Panc1 (cell line): ENCODE measurements at places on chromosomes 2 and 18. TPM values are rescaled to one million over a fixed set of nuclear protein-coding genes. Genes with fewer than 3 reads are reported as not detected.
A peak's percentile ranks its signal among the peaks of the same experiment; 100 is the strongest.

The LONRF2 gene
- 12.9 TPM for total RNA-seq

The MROH2A gene
- not detected for total RNA-seq

The MYOM1 gene
- total RNA-seq: 0.92 TPM

The SIGLEC15 gene
- 0.23 TPM for total RNA-seq

The KCTD18 gene
- total RNA-seq: 14.7 TPM

The FLACC1 gene
- 0.39 TPM for total RNA-seq

The MITD1 gene
- total RNA-seq: 36.0 TPM

The RTP5 gene
- total RNA-seq: not detected

The GAREM1 gene
- total RNA-seq: 4.7 TPM

The OTOS gene
- total RNA-seq: not detected

The GALNT13 gene
- not detected for total RNA-seq

The DAPL1 gene
- not detected for total RNA-seq

The LHCGR gene
- total RNA-seq: not detected

- DNase-seq: no peak
These were observed at the start of gene GAREM2 for GRCh38 chr2:26172871-26173775. TSS of gene GAREM2 (plus strand) at chr2:26173088. CDS start at chr2:26173221, 133 bp downstream.

- DNase-seq: no peak
These were observed 67.8 kb upstream of the DSC1 start for GRCh38 chr18:31230495-31230894.

DNA sequence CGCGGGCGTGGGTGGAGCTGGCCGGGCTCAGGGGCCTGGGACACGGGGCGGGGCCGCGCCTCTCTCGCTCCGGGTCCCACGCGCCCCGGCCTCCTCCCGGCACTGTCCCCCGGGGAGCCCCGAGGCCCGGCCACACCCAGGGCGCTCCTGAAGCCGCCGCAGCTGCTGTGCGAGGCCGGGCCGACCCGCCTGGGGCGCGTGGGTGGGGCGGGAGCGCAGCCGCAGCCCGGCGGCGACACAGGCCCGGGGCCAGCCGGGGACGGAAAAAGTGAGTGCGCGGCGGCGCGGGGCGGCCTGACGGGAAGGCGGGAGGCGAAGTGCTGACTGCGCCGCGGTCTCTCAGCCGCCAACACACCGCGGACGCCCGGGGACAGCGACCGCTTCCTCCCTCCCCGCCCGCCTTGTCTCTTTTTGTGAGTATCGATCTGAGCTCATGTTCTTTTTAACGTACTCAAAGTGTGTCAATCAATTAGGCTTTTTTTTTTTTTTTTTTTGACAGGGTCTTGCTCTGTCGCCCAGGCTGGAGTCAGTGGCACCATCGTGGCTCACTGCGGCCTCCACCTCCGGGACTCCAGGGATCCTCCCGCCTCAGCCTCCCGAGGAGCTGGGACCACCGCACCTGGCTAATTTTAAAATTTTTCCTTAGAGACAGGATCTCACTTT is 14.5 kb downstream of the PDCD1 start:
- no peak for DNase-seq

DNA sequence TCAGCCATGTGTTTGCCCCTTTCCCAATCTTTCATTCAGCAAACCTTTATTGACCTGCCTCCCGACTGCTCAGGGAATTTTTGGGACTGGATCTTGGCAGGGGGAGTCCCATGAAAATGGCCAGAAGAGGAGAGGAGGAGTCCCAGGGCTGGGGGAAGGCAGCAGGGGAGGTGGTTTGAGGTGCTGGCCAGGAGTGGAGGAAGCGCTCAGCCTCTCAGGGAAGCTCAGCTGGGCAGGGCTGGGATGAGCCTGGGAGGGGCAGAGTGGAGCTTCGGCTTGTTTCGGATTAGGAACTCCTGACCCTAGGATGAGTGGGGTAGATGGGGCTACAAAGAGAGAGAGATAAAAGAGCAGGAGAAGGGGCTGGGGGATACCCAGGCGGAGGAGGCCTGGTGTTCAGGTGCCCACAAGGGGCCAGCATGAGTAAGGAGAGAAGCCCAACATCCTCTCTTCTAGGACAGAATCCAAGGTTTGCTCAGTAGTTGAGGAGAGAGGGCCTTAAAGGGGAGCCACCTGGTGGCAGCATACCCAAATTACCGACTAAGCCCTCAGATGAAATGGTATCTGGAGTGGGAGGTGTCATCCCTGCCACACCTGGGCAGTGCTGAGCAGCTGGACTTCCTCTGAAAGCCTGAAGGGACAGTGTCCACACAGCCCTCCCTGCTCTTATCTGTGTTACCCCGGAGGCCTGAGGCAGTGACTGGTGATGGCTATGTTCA is 91.1 kb downstream of the INHBB start:
- DNase-seq: peak; percentile 25

DNA sequence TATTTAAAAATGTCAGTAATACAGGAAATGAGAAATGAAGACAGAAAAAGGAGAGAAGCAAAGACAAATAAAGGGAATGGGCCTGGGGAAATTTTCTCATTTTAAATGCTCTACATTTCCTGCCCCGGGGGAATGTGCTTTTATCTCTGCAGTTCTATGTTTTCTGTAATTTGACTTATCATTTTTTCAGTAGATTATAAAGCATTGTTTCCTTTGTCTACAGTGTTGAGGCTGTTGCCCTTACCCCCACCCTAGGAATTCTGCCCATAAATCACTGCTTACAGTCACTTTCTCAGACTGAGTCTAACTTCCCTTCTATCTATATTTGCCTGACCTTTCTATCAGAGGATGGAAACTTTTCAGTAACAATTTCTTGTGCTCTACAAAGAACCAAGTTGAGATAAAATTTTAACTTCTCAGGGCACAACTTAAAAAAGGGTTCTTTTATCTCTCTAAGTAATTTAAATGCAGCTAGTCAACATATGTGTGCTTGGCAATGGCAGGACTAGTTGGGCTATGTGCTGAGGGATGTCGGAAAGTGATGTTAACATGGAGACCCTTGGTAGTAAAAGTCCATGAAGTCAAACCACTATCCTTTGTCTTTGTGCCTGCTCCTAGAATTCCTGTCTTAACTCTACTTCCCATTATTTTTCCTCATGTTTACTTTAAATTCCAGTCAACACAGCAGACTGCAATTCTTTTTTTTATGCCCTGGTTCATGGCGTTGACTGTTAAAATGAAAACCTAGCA is 146.5 kb upstream of the MMADHC start:
- no peak for DNase-seq

- no peak for DNase-seq
These were observed 313.2 kb upstream of the ETAA1 start for GRCh38 chr2:67083951-67084350.

GRCh38 chr18:44826418-44827259 is 146.0 kb downstream of the SETBP1 start:
- no peak for DNase-seq

GRCh38 chr2:232761301-232761907 is 15.0 kb downstream of the KCNJ13 start:
- peak; percentile 4 for DNase-seq

- no peak for DNase-seq
These were observed 51.4 kb downstream of the OSBPL1A start for GRCh38 chr18:24346254-24346653.

DNA sequence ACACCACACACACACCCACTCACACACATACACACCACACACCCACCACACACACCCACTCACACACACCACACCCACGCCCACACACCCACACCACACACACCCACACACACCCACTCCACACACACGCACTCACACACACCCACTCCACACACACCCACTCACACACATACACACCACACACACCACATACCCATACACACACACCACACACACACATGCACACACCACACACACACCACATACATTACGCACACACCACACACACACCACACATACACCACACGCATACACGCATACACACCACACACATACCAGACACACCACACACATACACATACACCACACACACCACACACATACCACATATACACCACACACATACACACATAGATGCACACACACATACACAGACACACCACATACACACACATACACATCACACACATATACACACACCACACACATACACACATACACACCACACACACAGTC is 37.9 kb downstream of the MCFD2 start:
- DNase-seq: no peak

DNA sequence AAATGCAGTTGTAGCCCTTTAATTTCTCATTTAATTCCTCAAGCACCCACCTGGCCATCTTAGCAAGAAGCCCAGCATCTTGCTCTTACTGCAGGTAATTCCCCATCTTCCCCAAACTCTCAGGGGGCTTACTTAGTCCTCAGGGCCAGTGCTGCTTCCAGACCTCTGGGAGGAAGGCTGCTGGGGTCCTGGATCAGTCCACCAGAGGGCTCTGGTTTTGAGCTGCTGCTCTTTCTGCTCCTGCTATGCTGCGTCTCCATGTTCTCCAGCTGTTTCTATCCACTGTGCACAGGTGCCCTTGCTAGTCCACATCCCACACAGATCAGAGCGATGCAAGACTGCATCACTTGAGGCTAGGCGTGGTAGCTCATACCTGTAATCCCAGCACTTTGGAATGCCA is 34.5 kb upstream of the TMEM87B start:
- DNase-seq: no peak

GRCh38 chr2:230872968-230873660 is 8.4 kb downstream of the ITM2C start:
- DNase-seq: no peak

DNA sequence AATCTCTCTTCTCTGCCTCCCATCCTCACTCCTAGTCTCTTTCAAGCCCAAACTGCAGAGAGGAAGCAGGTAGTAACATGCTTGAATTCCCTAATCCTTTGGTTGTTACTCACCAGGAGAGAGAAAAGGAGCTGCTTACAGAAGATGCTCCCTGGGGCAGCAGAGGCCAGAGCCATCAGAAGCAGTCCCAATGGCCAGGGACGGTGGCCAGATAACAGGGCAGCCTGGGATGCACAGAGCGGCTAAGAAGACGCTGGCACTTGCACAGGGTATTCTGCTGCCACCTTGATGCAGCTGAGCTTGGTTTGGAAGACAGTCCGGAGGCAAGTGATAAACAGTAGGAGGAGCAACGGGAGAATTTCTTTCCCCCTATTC is 250 bp downstream of the DSC1 start:
- no peak for DNase-seq

DNA sequence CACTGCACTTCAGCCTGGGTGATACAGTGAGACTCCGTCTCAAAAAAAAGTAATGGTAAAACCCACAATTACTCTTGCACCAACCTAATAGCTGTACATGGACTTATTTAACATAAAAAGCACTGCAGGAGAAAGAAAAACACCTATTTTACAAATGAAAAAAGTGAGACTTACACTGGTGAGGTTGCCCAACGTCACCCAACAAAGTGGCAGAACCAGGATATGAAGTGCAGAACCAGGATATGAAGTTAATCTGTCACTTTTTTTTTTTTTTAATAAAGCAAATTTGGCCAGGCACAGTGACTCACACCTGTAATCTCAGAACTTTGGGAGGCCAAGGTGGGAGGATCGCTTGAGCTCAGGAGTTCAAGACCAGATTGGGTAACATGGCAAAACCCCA is 13.5 kb upstream of the STK17B start:
- DNase-seq: no peak

DNA sequence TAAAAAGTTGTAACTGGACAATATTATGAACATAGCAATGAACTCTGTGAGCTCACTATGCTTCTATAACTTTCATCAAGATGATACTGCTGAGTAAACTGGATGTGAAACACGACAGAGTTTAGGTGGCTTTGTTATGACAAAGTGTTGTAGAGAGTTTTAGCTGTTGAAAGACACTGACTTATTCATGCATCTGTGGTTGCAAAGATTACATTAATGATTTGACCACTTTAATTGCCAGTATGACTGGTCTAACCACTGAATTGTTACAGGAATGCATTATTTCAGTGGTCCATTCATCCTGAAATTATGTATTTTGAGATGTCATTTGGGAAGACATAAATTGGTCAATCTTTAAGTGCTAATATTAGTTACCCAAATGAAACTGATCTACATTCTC is 117.9 kb downstream of the SPHKAP start:
- no peak for DNase-seq

DNA sequence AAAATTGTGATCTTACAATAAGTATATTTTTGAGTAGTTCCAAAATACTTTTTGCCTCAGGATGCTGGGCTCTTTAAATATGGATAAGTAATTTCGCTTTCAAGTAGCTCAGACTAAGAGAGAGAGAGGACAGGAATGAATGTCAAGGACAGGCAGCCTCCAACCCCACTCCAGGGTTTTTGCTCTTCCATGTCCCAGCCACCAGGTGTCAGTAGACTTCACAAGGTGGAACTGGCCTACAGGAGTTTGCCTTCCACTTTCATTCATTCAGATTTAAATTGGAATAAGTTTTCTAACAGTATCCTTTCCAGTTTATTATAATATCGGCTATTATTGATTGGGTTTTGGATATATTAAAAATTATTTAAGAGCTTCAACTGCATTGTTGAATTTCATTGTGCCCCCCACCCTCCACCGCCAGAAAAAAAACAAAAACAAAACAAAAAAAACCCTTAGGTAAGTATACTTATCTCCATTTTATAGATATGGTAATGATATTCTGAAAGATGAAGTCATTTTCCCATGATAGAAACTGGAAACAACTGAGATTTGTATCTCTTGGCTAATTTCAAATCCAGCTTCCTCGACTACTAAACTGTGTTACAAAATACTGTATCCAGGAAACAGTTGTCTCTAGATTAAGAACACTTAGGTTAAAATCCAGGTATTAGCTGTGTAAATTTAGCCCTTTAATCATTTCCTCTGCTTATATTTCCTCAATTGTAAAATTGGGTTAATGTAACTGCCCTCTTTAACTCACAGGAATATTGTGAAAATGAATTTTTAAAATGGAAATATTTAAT is 793.1 kb downstream of the ERBB4 start:
- peak; percentile 43 for DNase-seq

DNA sequence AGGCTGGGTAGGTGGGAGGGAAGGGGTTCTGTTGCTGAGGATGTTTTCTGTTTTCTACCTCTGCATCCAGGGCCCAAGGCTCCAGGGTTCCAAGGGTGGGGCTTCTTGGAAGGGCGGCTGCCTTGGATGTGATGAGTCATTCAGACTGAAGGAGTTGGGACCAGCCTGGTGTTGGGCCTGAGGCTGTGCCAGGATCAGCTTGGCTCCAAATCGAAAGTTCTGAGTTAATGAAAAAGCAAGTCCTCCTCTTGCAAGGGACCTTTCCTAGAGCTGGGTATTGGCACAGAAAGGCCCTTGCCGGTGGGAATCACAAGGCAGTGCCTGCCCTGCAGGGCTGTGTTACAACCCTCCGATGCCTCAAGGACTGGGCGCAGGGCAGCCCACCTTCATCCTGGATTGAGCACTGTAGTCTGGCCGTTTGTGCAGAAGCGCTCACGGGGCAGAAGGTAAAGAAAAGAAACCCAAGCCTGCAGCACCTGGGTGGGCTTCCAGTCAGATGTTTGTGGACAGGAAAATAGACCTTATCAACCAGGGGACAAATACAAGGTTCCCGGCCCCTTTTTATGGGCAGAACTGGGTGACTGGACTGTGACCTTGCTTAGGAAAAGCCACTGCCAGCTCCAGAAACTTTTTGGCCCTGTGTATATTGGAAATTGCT is 52.5 kb upstream of the MCFD2 start:
- DNase-seq: no peak

GRCh38 chr2:66872986-66873754 is 438.2 kb downstream of the MEIS1 start:
- no peak for DNase-seq

- DNase-seq: no peak
These were observed 120.5 kb upstream of the POU3F3 start for GRCh38 chr2:104733226-104733943.
